ENCODE measurements at places on chromosomes 2 and 18.

GRCh38 chr18:1039421-1039820, 134.8 kb downstream of the ADCYAP1 start:
- ATAC-seq: no peak

GRCh38 chr2:220981926-220982325, 590.2 kb downstream of the EPHA4 start:
- no peak for ATAC-seq

DNA sequence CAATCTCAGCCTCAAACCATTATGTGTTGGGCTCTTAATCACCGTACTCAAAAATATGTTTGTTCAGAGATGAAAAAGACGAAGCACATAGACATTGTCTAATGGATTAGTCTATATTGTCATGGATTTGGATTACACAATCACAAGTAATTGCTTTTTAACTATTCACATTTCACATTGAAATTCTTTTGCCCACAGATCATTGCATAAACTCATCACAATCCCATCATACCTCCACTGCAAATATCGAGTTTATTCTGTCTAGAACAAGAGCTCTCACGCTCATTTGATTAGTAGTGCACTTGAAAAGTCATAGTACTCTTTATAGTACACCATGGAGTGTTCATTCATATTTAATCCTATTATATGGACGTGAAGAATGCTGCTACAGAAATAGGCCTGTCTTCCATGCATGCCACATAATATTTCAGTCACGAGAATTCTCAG, 97.9 kb upstream of the SOX11 start:
- ATAC-seq: no peak

DNA sequence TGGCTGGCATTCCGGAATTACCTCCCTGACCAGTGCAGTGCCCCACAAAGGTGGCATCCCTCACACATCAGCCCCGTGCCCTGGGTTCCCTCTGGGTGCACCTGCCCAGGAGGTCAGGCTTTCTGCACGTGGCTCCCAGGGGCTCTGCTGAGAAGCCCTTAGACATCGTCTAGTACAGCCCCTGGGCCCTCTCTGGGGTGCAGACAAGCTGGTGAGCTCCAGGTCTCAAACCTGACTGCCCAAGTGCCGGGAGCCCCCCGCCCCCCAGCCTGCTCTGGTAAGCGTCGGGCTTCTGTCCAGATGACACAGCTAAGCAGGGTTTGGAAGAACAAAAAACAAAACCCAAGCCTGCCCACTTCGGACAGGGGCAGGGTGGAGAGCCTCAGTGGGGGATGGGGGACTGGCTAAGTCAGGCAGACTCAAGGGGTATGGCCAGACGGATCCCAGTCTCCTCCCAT, 20.2 kb downstream of the TWIST2 start:
- ATAC-seq: no peak

DNA sequence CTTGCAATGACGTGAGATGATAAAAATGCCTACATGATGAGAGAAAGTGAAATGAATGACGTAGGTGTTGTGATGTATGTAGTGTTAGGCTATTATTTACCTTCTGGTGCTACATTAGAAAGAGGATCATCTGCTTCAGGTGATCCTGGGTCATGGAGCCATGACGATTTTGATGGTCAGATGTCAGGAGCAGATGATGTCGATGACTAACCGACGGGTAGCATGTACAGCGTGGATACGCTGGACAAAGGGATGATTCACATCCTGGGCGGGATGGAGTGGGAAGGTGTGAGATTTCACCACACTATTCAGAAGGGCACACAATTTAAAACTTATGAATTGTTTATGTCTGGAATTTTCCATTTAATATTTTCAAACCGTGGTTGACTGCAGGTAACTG, 43.5 kb upstream of the ACVR1C start:
- no peak for ATAC-seq

All from activated CD4-positive, CD25-positive, alpha-beta regulatory T cell treated with anti-CD3 and anti-CD28 coated beads, Interleukin-2, amount 50 U/mL, for 24 hours (primary cell).